ENCODE measurements at places on chromosomes 2 and 18.

GRCh38 chr2:207867056-207867455 is 97.3 kb upstream of the FZD5 start:
- no peak for DNase-seq

GRCh38 chr2:238235331-238235732 is 4.5 kb downstream of the HES6 start:
- DNase-seq: no peak

DNA sequence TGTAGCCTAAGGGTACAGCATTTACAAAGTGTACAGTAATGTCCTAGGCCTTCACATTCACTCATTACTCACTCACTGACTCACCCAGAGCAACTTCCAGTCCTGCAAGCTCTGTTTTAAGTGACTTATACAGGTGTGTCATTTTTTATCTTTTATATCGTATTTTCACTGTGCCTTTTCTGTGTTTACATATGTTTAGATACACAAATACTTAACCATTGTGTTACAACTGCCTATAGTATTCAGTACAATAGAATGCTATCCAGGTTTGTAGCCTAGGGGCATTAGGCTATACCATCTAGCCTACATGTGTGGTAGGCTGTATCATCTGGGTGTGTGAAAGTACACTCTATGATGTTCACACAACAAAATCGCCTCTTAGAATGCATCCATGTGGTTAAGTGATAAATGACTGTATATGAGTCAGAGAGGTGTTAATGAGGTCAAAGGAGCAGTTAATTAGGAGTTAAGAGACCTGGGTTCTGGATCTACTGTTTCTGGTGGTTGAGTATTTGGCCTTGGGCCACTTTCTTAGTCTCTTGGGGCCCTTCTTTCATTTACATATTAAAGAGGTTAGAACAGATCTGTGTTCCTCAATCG is 149.1 kb downstream of the GREB1L start:
- no peak for DNase-seq

DNA sequence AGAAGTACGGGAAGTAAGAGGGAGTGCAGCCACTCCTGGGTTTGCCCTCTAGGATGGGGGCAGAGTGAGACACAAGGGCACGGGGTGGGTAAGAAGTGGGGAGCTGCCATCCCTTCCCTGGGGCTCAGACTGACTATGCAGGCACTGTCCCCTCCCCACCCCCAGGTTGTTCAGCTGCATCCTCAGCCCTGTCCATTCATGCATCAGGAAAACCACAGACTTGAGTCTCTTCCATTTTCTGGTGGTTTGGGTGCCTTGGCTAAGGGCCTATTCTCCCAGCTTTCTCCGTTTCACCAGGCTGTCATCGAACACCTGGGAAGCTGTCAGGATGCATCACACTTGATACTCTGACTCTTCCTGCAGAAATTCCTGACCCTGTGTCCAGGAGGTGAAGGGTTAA is 111.9 kb downstream of the TFCP2L1 start:
- DNase-seq: no peak

- DNase-seq: no peak
Measured at GRCh38 chr18:78662879-78663278, 316.7 kb upstream of the SALL3 start.

- DNase-seq: no peak
Measured at GRCh38 chr2:204066051-204066450, 129.5 kb downstream of the ICOS start.

DNA sequence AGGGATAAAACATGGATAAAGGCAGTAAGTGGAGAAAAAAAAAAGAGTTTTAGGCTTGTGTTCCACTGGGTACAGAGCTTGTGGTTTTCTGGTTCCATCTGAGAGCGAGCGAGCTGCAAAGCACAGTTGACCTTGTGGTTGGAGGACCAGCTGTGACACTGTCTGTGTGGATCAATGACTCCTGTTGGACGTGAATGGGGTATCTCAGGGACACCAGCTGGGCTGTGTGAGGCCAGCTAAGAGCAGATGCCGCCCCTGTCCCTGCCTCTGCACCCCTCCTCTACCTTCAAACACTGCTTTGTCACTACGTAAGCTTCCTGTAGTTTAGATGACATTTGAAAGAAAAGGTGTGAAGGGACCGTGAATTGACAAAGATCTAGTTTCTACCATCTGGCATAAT is 67.8 kb downstream of the QPCT start:
- DNase-seq: no peak

- no peak for DNase-seq
Measured at GRCh38 chr18:21167641-21168377, 56.2 kb upstream of the ROCK1 start.

GRCh38 chr2:230737300-230737699 is 24.7 kb downstream of the CAB39 start:
- DNase-seq: no peak

- DNase-seq: no peak
Measured at GRCh38 chr2:172105471-172106107, 2.9 kb upstream of the DLX2 start.

GRCh38 chr2:24182507-24182906 is 7.7 kb downstream of the FAM228A start:
- DNase-seq: no peak

GRCh38 chr2:9565436-9566153 is 10.0 kb upstream of the ADAM17 start:
- DNase-seq: peak; percentile 39

- no peak for DNase-seq
Measured at GRCh38 chr2:134133622-134134312, 120.1 kb upstream of the MGAT5 start.

DNA sequence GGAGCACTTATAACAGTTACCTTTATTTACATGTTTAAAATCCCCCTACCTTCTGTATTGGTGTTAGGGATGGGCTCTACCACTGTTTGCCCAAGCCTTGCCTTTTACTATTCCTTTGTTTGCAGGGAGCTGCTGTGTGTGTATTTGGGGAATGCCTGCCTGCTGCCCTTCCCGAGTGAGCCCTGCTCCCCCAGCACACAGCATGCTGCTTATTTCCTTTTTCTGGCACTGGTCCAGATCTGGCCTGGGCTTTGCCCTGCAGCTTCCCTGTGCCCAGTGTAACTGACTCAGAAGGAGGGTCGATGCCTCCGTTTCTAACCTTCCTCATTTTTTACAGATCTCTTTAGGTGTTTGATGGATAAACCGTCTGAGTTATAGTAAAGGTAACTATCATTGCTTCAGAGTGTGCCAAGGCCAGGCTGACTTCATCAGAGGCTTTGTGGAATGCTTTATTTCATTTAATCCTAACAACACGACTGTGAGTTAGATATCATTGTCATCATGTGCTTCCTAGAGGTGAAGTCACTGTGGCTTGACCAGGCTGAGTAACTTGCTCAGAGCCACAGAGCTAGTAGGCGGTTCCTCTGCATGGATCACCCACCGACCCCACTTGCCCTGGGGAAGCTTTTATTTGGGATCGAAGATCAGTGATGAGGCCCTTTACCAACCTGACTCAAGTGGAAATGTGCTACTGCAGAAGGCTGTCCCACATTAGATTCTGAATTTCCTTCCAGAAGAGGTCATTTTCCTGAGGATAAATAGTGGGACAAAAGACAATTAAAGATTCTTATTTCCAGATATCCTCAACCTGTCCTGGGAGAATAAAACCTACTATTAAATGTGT is 238.8 kb downstream of the ZNF407 start:
- DNase-seq: no peak

DNA sequence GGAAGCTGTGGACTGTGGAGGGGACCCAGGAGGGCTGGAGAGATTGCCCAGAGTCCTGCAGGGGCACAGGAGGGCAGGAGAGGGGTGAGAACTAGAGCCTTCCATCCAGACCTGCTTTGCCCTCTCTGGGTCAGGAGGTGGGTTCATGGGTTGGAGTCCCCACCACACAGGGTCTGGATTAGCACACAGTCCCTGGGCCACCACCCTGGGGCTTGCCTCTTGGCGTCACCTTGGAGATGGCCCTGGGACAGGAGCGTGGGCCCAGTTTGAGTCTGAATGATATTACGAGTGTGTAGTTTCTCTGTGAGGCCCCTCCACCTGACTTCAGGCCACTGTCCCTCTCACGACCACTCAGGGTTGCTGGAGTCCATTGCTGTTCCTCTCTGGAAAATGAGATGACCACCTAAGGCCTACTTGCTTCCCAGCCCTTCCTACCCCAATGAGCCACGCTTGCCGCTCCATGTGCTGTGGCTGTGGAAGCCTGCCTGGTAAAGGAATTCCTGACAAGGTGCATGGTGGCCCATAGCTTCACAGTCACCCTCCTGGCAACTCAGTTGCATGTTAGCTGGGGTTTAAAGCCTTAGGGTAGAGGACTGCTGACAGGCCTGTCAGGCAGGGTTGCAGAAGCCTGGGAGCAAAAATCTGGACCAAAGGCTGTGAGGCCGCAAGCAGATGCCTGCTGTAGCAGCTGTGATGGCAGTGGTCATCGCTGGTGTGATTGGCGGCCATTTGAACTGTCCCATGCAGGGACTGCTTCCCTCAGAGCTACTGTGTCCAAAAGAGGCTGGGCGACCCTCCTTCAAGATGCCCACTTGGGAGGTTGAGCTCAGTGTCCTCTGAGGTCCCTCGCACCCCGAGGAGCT is 14.2 kb downstream of the ATOH8 start:
- DNase-seq: no peak

DNA sequence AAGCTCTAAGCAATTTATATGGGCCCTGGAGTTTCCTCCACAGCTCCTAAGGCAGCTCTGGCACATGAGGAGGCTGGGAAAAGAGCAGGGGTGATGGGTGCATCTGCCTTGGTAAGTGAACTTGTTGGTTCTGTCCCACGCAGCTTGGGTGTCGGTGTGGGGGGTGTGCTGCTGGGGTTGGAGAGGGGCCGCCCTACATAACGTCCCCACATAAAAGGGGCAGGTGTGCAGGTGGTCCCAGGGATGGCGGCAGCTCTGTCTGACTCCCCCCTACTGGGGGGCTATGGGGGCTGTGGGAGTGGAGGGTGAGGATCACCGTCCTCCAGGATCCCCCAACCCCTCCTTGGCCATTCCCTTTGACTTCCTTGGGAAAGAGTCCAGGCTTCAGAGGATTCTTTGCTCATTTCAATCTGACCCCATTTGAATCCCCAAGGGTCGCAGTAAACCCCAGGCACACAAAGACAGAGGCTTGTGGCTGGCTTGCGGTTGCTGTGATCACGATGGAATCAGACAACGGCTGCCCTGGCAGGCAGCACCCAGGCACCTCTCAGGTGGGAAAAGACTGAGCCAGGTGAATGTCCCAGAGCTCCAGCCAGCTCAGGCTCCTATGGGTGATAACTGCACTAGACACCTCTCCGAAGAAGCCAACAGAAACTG is 34.5 kb upstream of the CD8A start:
- no peak for DNase-seq

- DNase-seq: no peak
Measured at GRCh38 chr18:58541146-58541788, 87.6 kb downstream of the ALPK2 start.

GRCh38 chr2:51510303-51510702 is 478.4 kb upstream of the NRXN1 start:
- no peak for DNase-seq

DNA sequence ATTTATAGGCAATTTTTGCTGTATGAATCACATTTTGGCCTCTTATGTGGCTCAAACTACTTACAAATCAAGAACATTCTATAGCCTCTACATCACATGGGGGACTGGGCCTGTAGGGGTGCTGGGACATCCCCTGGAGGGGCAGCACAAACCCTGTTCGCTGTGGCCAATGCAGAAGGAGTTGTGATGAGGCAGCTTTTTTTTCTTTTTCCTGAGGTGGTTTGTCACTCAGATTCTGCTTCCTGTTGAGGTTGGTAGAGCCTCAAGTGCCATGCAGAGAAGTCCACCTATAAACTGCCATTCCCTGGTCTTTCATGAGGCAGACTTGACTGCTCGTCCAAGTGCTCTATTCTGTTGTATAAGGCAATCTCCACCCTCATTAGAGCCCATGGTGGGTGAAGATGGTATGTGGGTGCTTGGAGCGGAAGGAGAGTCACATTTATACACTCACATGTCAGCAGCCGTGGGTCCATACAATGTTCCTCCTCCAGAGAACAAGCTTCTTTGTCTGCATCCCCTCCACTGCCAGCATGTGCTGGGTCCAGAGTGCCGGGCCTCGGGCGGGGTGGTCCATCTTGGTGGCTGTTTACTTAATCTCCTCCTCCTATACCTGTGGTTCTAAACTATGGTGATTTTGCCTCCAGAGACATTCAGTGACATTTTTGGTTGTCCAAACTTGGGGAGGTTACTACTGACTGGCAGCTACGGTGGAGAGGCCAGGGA is 120.3 kb downstream of the ACOXL start:
- no peak for DNase-seq

DNA sequence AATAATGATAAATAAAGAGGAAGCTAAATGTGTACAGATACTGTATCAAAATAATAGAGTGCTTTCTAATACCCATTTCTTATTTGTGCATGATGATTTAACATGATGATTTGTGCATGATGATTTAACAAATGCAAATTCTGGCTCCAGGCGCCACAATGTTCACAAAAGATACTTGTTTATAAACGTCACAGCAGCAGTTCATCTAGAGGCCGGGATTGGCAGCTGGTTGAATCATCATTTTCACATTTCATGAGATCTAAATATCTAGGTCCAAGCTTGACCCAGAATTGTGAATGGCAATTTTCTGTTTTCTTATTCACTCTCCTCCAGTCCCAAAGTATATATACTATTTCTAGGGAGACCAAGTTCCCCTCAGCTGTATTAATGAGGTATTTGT is 322.0 kb downstream of the SUCLG1 start:
- DNase-seq: no peak

DNA sequence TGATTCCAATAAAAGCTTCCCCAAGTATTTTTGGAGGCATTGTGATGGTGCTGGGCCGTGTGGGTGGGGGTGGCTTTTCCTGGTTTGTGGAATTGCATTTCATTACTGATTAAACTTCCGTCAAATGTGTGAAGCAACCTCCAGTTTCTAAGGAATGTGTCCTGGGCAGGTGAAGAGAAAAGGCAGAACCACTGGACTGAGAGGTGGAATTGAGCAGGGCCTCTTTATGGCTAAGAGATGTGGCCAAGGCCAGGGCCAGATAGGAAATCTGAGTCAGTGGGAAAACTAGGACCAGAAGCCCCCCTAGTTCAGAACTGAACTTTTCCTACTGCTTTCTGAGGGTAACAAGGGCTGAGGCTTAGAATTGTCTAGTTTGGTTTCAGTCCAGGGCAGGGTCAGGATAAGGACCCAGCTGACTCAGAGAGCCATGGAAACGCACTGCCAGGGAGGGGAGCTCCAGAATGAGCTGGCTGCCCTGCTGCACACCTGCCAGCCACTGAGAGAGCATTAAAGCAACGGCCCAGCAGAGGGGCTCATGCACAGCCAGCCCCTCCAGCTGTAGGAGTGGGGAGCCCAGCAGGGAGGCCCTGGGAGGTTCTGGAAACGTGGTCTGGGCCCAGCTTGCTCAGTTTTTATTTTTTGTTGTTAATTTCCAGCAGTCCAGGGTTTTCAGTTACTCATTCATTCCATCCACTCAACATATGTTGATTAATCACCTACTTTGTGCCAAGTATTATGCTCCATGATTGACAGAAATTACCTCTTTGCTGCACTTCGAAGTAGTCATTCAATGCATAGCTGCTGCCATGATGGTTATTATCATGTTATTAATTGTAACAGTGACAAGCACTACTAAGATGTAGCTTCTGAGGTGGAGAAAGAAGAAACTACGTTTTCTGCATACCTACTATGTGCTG is 156.1 kb downstream of the MSH2 start:
- no peak for DNase-seq
